Left lobe of liver (tissue), 2 donors: ENCODE measurements at places on chromosomes 4 and X.

DNA sequence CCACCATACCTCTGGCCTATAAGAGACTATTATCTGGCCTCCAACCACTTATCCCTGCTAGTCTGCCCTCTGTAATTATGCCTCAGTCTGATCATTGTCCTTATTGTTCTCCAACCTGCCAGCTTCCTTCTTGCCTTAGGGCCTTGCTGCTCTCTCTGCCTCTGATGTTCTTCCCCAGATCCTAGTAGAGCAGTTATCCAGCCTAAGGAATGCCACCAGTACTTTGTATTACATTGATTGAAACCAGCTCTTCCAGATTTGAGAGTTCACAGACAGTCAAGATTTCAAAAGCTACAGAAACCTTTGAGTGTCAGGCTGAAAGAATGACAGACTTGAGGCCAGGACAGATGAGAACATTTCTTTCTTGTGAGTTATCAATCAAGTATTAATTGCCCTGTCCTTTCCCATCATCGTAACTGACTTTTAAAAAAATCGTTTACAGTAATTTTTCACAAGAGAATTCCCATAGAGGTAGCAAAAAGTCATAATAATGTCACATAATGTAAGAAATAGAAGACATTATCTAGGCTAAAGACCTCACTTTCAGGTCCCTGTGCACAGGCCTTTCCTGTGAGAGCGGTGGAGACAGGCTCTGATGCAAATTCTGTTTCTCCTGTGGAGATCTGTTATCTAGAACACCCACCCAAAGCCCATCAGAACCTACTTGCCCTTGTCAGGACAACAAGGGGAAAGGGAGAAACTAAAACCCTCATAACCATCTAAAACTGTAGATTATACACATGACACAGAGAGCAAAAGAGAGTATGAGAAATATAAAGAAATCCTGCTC is 64.1 kb upstream of the GUCY1A1 start:
- DNase-seq = no peak

DNA sequence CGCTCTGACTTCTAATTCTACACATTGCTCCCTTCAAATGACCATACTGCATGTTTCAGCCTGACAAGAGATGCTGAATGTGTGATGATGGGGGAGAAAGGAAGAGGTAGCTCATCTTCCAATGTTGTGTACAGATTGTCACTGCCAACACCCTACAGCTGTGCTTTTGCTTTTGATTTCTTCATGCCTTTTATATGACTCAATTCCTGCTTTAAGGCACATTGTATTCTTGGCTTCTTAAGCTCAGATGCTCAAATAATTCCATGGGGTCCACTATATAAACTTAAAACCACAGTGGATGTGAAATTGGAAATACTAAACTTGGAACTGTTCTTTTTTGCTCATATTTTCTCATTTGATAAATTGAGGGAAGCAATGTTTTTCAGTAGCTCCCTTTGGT is 183.2 kb upstream of the WDFY3 start:
- no peak for DNase-seq

DNA sequence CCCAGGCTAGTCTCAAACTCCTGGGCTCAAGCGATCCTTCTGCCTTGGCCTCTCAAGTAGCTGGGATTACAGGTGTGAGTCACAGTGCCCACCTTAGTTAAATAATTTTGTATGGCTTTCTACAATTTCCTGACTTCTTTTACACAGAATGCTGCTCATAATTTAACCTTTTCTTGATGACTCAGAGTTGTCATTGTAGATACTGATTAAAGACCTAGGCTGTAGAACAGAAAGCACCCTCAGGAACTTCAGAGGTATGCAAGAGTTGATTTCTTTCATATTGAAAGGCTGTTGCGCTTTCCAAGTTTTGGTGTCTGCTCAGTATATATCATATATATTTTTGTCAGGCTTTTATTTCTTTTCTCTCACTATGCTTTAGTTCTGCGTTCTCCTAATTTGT is 21.1 kb upstream of the GPR34 start:
- DNase-seq = no peak

DNA sequence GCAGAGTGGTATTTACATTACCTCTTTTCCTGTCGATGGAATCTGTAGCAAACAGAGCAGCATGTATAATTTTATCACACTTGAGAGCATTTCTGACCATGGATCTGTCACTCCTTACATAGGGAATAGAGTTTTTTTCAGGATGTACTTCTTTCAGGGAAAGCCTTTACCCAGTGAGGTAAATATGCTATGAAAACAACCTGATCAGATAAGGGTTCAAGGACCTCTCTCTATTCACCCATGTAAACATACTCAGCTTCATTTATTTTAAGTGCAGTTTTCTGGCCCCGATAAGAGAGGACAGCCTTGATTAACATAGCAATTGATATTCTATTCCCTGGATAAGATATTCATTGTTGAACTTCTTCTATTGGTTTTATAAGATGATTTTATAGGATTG is 87.3 kb upstream of the ESX1 start:
- DNase-seq = no peak

GRCh38 chrX:13489454-13489853 is 79.9 kb upstream of the EGFL6 start:
- no peak for DNase-seq

GRCh38 chr4:18844726-18845125 is 823.2 kb upstream of the LCORL start:
- DNase-seq = no peak

DNA sequence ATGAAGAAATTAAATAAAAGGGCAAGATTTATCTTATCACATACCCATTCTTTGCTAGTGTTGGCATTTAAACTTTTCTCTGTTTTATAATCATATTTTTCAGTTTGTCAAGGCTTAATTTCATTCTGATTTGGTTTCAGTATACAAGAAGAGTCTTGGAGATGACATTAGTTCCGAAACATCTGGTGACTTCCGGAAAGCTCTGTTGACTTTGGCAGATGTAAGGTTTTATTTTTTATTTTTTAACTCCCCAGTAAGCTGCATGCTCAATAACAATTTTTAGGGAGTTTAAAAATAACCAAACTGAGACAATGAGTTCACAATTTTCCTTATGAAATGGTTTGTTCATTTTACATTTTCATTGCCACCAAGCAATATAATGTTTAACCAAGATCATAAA is 39.8 kb downstream of the ANXA3 start:
- no peak for DNase-seq

DNA sequence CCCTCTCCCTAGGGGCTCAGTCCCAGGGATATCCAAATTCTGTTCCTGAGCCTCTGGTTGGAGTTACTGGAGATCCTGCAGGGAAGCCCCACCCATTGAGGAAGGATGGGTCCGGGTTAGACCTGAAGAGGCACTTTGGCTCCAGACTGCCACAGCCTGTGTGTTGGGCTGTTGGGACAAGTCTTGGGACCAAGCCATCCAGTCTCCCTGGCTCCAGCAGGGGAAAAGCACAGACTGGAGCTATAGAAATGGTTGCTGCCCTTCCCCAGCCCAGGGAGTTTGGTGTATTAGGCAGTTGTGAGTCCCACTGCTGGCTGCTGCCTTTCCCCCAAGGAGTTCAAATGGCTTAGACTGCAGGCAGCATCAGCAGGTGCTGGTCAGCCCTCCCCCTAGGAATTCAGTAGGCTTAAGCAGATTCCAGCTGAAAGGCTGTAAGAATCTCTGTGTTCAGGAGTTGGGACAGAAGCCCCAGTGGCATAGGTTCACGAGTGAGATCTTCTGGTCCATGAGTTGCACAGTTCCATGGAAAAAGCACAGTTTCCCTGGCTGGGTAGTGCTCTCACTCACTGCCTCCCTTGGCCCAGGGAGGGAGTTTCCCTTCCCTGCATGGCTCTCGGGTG is 344.0 kb upstream of the EPHA5 start:
- DNase-seq = no peak

DNA sequence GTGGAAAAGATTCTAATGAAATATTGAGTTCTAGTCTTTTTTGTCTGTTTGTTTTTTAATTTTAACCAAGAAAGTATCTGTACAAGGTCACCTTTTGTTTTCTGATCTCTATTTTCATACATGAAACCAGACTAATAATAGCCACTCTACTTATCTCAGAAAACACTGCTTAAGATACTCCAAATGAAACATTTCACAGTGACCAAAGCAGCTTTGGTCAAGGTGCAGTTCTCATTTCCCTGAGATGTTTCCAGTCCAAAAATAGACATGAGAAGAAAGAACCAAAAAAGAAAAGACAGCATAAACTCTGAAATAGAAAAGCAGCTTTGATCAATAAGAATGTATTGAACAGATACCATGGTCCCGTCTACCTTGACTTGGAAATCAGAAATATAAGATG is 782.8 kb downstream of the RAB28 start:
- DNase-seq = no peak

DNA sequence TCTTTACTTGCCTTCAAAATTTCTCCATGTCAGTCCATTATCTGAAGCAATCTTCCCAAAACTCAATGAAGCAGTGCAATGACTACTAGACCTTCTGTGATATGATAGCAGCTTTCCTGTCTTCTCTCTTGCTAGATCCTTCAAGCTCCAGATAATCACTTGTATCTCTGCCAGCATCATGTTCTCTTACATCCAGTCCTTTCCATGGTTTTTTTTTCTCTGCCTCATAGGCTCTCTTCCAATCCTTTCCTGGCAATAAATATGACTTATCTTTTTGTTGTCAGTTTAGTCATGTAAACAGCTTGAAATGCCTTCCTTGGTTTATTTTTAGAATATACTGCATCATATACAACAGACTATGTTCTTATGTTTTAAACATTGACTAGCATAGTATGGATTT is 193.5 kb downstream of the CFAP299 start:
- DNase-seq = no peak

DNA sequence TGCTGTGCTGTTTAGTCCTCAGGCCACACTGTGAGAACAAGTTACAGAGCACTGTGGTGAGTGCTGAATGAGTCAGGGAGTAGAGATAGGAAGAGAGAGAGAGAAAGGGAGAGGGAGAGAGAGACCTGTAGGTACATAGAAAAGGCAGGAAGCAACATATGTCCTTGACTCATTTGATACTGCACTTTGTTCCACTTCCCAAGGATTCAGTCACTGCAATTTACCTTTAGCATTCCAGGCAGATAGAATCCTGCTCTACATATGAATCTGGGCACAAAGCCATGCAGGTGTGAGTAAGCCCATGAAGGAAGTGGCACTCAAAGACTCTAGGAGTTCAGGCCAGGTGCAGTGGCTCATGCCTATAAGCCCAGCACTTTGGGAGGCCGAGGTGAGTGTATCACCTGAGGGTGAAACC is 1.0 kb upstream of the DAPP1 start:
- no peak for DNase-seq

DNA sequence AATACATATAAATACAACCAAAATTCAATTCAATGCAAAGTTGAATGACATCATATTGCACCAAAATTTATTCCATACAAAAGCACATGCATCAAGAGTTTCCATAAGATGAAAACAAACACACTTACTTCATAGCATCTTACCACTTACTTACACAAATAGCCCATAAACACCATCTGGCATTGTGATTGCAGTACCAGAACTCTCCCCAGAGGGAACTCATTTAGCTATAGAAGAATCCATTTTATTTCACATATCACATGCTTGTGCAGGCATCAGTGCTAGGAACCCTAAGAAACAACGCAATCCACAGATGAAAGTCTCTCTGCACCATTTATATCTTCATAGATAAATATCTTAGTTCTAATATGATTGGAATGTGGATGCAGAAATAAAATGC is 77.9 kb downstream of the SLC7A11 start:
- DNase-seq = no peak

- no peak for DNase-seq
Observed at GRCh38 chrX:108362026-108362425, 76.2 kb downstream of the COL4A6 start.

DNA sequence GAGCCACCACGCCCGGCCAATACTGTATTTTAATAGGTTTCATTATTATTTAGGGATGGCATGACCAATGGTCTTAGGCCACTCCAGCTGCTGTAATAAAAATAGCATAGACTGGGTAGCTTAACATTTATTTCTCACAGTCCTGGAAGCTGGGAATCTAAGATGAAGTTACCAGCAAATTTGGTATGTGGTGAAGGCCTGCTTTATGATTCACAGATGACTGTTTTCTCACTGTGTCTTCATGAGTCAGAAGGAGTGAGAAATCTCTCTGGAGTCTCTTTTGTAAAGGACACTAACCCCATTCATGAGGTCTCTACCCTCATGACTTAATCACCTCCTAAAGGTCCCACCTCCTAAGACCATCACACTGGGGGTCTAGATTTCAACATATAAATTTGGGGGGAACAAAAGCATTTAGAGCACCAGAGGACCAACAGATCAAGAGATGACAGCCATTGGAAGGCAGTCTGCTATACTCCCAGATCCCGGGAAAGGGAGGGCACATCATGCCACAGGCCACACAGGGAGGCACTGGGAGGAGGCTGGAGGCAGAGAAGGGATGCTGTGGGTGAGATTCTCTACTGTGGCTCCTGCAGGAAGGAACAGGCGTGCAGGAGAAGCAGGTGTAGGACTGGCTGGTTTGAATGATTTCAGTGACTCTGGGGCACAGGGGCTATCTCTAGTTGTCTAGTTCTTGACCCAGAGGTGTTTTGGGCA is 335.8 kb upstream of the SFRP2 start:
- no peak for DNase-seq
